Fibroblast of villous mesenchyme (primary cell): ENCODE measurements at places on chromosomes 1 and 21. TPM values are rescaled to one million over a fixed set of nuclear protein-coding genes. Genes with fewer than 3 reads are reported as not detected.

The SLAMF9 gene
- total RNA-seq, result not detected in 2 replicates

The LORICRIN gene
- not detected in 2 replicates for total RNA-seq

The EPS15 gene
- 47.4 and 58.7 TPM in 2 replicates for total RNA-seq

The SOX13 gene
- 11.6 and 14.7 TPM in 2 replicates for total RNA-seq

The SPATA45 gene
- total RNA-seq, result 0.43 TPM in 1 of 2 replicates, not detected in the other

The ATP6V1G3 gene
- 0.43 TPM in 1 of 2 replicates, not detected in the other for total RNA-seq

The APOBEC4 gene
- total RNA-seq, result not detected in 2 replicates

The SMCP gene
- total RNA-seq, result not detected in 2 replicates

The CD48 gene
- not detected in 2 replicates for total RNA-seq

The COPA gene
- 295 and 322 TPM in 2 replicates for total RNA-seq

The ST6GALNAC5 gene
- 114 and 155 TPM in 2 replicates for total RNA-seq

The PTPN7 gene
- not detected in 2 replicates for total RNA-seq

The LMO4 gene
- total RNA-seq, result 44.1 and 70.8 TPM in 2 replicates

The USH2A gene
- under 0.01 TPM in 2 replicates for total RNA-seq

The IL19 gene
- total RNA-seq, result 0.97 and 1.7 TPM in 2 replicates

The ZNF648 gene
- total RNA-seq, result not detected in 2 replicates

The TRIM33 gene
- total RNA-seq, result 34.5 and 36.3 TPM in 2 replicates

The MXRA8 gene
- total RNA-seq, result 249 and 351 TPM in 2 replicates

The FOXO6 gene
- not detected in 2 replicates for total RNA-seq

The KRTAP24-1 gene
- total RNA-seq, result not detected in 2 replicates

The LAX1 gene
- total RNA-seq, result under 0.01 TPM in 1 of 2 replicates, not detected in the other

The LCE3D gene
- not detected in 2 replicates for total RNA-seq

The KIF26B gene
- 12.1 and 66.0 TPM in 2 replicates for total RNA-seq

The FOXD2 gene
- total RNA-seq, result under 0.01 and 0.32 TPM in 2 replicates

The LRRC38 gene
- not detected in 2 replicates for total RNA-seq

The OR2AJ1 gene
- total RNA-seq, result not detected in 2 replicates

The NPHS2 gene
- not detected in 2 replicates for total RNA-seq

The C1orf116 gene
- total RNA-seq, result under 0.01 TPM in 1 of 2 replicates, not detected in the other

The CACNA1S gene
- not detected in 2 replicates for total RNA-seq

The TEX38 gene
- total RNA-seq, result under 0.01 TPM in 1 of 2 replicates, not detected in the other

The TADA1 gene
- 10.6 and 16.0 TPM in 2 replicates for total RNA-seq

The SIM2 gene
- total RNA-seq, result 0.32 TPM in 1 of 2 replicates, not detected in the other

The KLHDC7A gene
- not detected in 2 replicates for total RNA-seq

The VPS72 gene
- total RNA-seq, result 40.3 and 44.0 TPM in 2 replicates

The PEX10 gene
- total RNA-seq, result 28.9 and 34.1 TPM in 2 replicates

The DAB1 gene
- total RNA-seq, result not detected in 2 replicates

The TCP10L gene
- 0.32 TPM in 1 of 2 replicates, not detected in the other for total RNA-seq

The TSPAN2 gene
- under 0.01 and 0.97 TPM in 2 replicates for total RNA-seq

The S100B gene
- not detected in 2 replicates for total RNA-seq

The SH2D1B gene
- not detected in 2 replicates for total RNA-seq

The S100A10 gene
- 70.0 and 70.2 TPM in 2 replicates for total RNA-seq

The SPRR2F gene
- total RNA-seq, result not detected in 2 replicates

The SLAMF8 gene
- total RNA-seq, result not detected in 2 replicates

The AADACL4 gene
- total RNA-seq, result 0.43 TPM in 1 of 2 replicates, not detected in the other

The CRABP2 gene
- 39.0 and 80.7 TPM in 2 replicates for total RNA-seq

The FAM72B gene
- 0.97 and 5.2 TPM in 2 replicates for total RNA-seq

The EDARADD gene
- total RNA-seq, result 0.32 and 0.43 TPM in 2 replicates
